IPS DF 6.9 (cell line): ENCODE measurements at places on chromosomes 6 and 20.

- H3K27me3 ChIP-seq: no peaks in the 10 kb centered on the region
- no peak overlapping the region for H3K27ac ChIP-seq
- DNase-seq: no peak
- H3K36me3 ChIP-seq: peaks cover 3% of the 10 kb centered on the region; the same call in 1 of the 2 replicates
Observed at GRCh38 chr6:151437401-151437800, 14.5 kb downstream of the RMND1 start.

- peaks cover 3% of the 10 kb centered on the region; the same call in 1 of the 2 replicates for H3K4me1 ChIP-seq
- H3K27ac ChIP-seq: no peak overlapping the region
- H3K36me3 ChIP-seq: no peaks in the 10 kb centered on the region
- DNase-seq: no peak
- H3K27me3 ChIP-seq: no peaks in the 10 kb centered on the region
Observed at GRCh38 chr6:107815846-107816245, 8.3 kb downstream of the SCML4 start.

DNA sequence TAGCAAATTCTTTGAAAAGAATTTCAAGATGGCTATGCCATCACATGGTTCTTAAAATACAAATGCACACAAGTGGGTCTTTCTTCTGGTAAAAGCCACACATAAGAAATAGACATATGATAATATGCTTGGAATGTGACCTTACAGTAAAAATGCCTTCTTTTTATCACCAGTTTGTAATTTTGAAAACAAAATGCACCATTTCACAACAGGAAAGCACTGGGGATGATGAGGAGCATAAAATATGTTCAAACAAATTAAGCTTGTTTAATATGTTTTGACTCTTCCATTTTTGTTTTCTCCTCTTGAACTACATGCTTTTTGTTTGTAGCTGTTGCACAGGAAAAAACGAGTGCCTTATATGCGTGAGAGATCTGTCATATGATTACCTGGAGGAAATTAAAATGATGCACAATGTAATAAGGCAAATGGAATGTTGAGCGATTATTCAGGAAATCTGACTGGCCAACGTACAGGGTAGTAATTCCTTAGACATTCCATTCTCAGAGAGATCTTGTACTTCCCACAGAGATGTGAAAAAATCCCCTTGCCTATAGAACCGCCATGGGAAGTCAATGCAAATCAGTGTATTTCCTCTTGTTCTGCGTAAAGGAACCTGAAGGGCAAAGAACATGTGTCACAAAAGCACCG, 911.6 kb downstream of the TFAP2A start:
- H3K4me1 ChIP-seq: no peaks in the 10 kb centered on the region; the same call in 1 of the 2 replicates
- no peaks in the 10 kb centered on the region for H3K36me3 ChIP-seq
- no peaks in the 10 kb centered on the region for H3K27me3 ChIP-seq
- no peak overlapping the region for H3K4me3 ChIP-seq
- no peak for DNase-seq
- H3K27ac ChIP-seq: no peak overlapping the region

- H3K27ac ChIP-seq: no peak overlapping the region
- H3K4me1 ChIP-seq: peaks cover 4% of the 10 kb centered on the region; the same call in 1 of the 2 replicates
- no peaks in the 10 kb centered on the region for H3K27me3 ChIP-seq
- DNase-seq: no peak
- no peaks in the 10 kb centered on the region for H3K36me3 ChIP-seq
Observed at GRCh38 chr6:149045404-149045803, 272.1 kb upstream of the TAB2 start.

GRCh38 chr6:158870649-158870957, 51.4 kb upstream of the EZR start:
- H3K4me3 ChIP-seq: no peak overlapping the region
- DNase-seq: no peak
- no peak overlapping the region for H3K27ac ChIP-seq
- no peaks in the 10 kb centered on the region for H3K36me3 ChIP-seq

GRCh38 chr6:79410806-79411205, 126.4 kb downstream of the LCA5 start:
- H3K27me3 ChIP-seq: no peaks in the 10 kb centered on the region; the same call in 1 of the 2 replicates
- no peak for DNase-seq
- H3K4me1 ChIP-seq: peaks cover 2% of the 10 kb centered on the region; the same call in 1 of the 2 replicates
- H3K36me3 ChIP-seq: no peaks in the 10 kb centered on the region
- no peak overlapping the region for H3K27ac ChIP-seq
